ENCODE measurements at places on chromosomes 5 and 9.
A peak's percentile ranks its signal among the peaks of the same experiment; 100 is the strongest.

DNA sequence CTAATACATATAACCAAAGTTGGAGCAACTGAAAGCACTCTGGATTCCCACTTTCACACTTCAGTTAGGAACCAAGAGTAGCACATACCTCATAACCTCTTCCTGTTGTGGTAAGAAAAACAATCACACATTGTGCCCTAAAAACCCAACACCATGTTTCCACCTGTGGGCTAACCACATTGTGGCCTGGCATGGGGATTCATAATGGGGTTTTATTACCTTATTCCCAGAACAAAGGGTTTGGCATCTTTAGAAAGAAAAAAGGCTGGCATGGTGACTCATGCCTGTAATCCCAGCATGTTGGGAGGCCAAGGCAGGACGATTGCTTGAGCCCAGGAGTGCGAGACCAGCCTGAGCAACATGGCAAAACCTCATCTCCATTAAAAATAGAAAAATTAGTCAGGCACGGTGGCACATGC is 60.6 kb downstream of the HSD17B3 start:
- DNase-seq: peak; percentile 81

GRCh38 chr5:73818357-73818756 is 192.4 kb downstream of the ARHGEF28 start:
- DNase-seq: no peak

DNA sequence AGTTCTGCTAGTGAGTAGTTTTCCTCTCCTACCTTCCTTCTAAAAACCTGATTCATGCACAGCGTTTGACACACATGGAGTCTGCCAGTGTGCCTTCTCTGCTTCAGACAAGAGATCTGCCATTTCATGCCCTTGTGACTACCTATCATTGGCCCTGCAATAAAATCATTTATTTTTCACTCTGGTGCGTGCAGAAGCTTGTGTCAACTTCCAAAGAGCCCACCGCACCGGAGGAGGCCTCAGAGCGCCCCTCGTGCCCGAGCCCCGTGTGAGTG is 13.7 kb downstream of the HNRNPH1 start:
- no peak for DNase-seq

DNA sequence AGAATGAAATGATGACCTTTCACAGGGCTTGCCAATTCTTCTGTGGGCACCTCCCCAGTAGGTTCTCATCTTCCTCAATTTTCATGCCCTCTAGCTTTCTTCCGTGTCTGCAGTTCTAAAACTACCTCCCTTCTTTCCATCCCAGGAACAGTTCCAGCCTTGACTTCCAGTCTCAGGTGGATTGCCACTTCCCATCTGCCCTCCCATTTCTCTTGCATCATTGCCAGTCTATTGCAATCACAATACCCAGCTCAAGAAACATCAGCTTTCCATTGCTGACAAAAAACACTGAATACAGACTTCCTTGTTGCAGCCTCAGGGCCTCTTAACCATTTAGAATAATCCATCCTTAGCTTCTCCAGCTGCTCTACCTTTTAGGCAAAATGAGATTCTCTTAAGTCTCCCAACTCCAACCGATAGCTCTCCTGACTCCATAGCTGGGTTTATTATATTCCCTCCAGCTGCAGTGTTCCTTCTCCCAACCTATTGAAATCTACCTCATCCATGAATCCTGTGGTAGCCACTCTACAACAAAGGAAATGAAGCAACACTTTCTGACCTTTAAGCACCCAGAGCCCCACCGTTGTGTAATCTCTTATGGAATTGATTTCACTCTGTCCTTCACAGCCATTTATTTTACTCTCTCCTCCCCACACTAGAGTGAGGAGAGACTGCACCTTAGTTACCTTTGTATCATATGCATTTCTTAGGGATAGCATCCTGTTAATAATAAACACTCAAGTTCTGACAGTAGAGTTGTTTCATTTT is 75.6 kb upstream of the PCA3 start:
- no peak for DNase-seq

DNA sequence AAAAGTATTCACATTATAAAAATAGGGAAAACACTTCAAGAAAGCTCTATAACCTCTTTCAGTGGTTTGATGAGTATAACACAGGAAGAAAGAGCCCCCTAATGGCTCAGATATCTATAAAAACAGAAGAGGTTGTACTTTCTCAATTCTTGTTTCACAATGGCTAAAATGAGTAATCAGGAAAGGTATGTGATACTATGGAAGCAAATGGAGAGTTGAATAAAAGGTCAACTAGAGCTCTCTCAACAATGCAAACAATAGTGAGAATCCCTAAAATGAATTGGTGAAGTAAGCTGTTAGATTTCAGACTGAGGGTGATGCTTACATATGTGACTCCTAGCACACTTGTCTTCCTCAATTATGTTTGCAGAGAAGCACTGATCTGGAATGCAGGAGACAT is 584.6 kb upstream of the CDH18 start:
- DNase-seq: no peak

- DNase-seq: no peak
These were observed 981.7 kb downstream of the NR2F1-AS1 start for GRCh38 chr5:92599217-92599810.

DNA sequence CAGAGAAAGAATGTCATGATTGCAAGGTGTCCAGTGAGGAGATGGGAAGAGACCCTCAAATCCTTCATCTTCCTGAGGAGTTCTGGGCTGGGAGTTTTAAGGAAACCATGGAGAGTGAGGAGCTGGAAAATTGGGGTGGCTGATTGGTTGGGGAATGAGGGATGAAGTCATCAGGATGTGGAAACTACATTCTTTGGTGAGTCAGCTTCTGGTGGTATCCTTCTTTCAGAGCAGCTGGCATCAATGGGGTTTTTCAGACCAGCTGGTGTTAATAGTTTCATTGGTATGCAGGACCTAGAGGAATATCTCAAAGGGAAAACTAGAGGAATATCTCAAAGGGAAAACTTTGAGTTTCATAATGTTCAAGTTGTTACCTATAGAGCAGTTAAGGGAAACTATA is 45.2 kb downstream of the RNF180 start:
- no peak for DNase-seq

- no peak for DNase-seq
These were observed 700.2 kb upstream of the PTPRD start for GRCh38 chr9:11312966-11313365.
